ENCODE measurements at places on chromosomes 4 and X. TPM values are rescaled to one million over a fixed set of nuclear protein-coding genes. Genes with fewer than 3 reads are reported as not detected.

GRCh38 chr4:41154814-41155177, 59.5 kb downstream of the APBB2 start:
- no peak for DNase-seq

DNA sequence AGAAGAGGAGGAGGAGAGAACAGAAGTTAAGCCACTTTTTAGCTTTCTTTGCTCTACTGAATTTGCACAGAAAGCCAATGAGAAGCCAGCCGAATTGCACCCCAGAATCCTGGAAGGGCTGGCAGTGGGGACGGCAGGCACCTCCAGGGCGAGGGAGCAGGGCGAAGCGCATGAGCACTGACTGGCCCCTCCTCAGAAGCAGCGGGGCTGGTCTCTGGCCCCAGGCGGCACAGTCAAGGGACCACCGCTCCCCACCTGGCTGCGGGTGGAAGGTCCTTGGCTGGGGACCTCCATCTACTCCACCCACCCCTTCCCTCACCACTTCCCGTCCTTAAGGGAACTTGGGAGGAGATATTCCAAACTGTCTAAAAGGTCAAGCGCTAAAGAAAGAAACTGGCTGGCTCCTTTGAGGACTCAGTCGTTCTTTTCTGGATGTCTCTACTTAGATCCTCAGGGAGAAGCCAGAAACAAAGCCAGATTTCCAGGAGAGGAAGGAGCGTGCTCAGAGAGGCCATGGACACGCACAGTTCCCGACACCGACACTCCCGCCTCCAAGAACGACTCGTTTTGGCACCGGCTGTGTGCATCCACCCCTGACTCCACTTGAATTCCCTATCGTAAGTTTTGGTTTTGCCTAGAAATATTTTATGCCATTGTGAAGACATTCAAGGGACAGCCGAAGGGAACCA, 59.5 kb upstream of the CRMP1 start:
- DNase-seq, result no peak

GRCh38 chr4:186689476-186689875, 34.2 kb downstream of the FAT1 start:
- peak; percentile 78 for DNase-seq

The ZNF827 gene
- total RNA-seq, result 12.6 TPM

- DNase-seq, result peak; percentile 75
Measured at GRCh38 chr4:18318682-18319388, 297.3 kb upstream of the LCORL start.

The TENM3 gene
- 5.3 TPM for total RNA-seq

The UGT8 gene
- total RNA-seq, result 9.9 TPM

The POU3F4 gene
- not detected for total RNA-seq

DNA sequence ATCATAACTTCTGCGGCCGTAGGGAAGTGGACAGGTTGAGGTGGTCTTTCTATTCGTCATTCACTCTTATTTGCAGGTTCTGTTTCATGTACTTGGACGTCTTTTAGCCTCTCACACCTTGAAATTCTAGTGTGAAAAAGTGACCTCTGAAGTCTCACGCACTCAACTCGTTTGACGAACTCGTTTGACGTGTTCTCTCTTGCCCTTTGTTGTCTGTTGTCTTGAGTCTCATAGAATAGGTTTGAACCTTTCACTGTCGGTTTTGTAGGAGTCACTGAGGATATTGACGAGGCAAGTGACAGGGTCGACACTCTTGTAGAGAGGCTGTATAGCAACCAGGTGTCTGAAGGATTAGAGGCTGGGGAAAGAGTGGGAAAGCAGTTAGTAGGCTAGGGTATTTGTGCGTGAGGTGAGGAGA, 1.1 kb upstream of the PGRMC2 start:
- DNase-seq, result peak; percentile 72

The CRLF2 gene
- 1.4 TPM for total RNA-seq

The SGMS2 gene
- 124 TPM for total RNA-seq

DNA sequence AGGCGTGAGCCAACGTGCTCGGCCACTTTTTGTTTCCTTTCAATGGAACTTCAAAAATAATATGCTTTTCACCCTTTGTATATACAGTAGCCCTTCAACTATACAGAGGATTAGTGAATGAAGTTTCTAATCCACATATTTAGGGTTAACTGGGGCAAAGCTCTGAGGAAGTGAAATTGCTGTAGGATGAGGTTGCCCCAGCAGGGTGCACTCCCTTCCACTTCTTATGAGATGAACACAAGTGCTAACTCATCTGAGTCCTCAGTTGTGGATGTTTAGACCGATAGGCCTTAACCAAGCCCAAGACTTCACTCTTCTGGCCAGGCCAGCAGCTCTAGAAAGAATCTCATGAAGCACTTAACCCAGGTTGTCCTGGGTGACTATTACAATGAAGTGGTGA, 29.1 kb upstream of the CT55 start:
- no peak for DNase-seq

- no peak for DNase-seq
Measured at GRCh38 chrX:74009041-74009440, 294.9 kb upstream of the ZCCHC13 start.
